RWPE1 (cell line): ENCODE measurements at places on chromosomes 2 and 18.

GRCh38 chr2:73007991-73008765 is 63.3 kb downstream of the SFXN5 start:
- DNase-seq = no peak

GRCh38 chr2:111673526-111673925 is 210.5 kb downstream of the ANAPC1 start:
- no peak for DNase-seq

GRCh38 chr18:7516266-7517117 is 50.6 kb upstream of the PTPRM start:
- no peak for DNase-seq

DNA sequence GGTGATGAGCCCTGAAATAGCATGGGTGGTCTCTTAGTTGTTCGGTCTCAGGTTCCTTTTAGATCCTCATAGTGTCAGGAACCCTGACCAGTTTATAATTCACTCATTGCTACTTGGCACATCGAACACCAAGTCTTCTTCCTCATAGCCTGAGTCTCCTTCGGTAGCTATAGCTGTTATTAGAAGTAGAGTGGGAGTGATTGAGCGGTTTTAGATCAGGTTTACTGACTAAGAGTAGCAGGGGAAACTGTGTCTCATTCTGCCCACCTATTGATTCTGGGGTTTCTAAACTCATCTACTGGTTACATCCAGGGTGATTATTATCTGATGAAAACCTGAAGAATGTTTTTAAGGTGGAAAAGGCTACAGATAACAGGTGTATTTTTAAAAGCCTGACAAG is 114.6 kb downstream of the SETBP1 start:
- DNase-seq = no peak

GRCh38 chr2:14867853-14868252 is 235.3 kb downstream of the LRATD1 start:
- no peak for DNase-seq
